Activated CD8-positive, alpha-beta memory T cell treated with anti-CD3 and anti-CD28 coated beads for 1 hour (primary cell): ENCODE measurements at places on chromosomes 4 and X.

- DNase-seq, result no peak
These were observed 120.4 kb upstream of the STX18 start for GRCh38 chr4:4662230-4662629.

GRCh38 chr4:44978020-44978419 is 251.7 kb upstream of the GNPDA2 start:
- no peak for DNase-seq

- DNase-seq, result no peak
These were observed 529.1 kb upstream of the INTU start for GRCh38 chr4:127103681-127104115.

DNA sequence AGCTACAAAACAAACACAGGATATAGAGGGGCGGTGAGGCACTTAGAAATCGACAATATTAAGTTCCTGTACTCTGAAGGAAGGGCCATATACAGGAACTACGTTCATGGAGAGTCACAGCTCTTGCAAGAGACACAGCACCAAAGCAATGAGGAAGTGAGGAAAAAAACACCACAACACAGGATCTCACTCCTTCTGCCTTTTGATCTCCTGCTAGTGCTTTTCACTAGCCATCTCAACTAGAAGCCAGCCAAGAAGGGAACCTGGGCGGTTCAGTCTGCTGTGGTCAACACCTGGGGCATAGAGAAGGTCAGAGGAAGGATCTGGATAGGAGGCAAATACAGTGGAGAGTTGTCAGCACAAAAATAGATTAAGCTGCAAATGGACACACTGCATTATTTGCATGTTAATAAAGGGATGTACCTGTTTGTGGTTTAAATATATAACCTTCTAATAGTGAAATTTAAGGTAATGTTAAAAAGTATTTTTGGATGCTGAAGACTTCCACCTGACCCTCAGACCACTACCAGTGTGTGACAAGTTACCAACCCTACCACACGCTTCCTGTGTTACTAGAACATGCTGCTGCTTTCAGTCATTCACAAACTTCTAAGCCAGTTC is 104.6 kb downstream of the DTHD1 start:
- no peak for DNase-seq

- DNase-seq, result no peak
These were observed 1191.0 kb upstream of the AGA start for GRCh38 chr4:178633263-178633662.

DNA sequence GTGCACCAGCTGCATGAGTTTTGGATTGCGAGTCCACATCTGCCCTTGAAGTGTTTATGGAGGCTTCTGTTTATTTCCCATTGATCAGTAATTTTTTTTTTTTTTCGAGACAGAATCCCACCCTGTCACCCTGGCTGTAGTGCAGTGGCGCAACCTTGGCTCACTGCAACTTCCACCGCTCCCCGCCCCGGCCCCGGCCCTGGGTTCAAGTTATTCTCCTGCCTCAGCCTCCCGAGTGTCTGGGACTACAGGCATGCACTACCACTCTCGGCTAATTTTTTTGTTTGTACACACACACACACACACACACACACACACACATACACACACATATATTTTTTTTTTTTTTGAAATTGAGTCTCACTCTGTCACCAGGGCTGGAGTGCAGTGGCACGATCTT is 46.1 kb downstream of the SMAD1 start:
- no peak for DNase-seq

DNA sequence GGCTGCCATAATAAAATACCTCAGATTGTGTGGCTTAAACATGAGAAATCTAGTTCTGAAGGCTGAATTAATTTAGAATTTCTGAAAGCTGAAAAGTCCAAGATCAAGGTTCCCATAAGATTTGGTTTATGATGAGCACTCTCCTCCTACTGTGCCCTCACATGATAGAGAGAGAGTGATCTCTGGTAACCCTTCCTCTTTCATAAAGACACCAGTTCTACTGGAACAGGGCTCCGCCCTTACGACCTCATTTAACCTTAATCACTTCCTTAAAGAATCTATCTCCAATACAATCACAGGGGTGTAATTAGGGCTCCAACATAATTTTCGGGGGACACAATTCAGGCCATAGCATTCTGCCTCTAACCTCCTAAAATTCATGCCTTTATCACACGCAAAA is 194.0 kb upstream of the MAB21L2 start:
- no peak for DNase-seq

GRCh38 chrX:57121816-57122215 is 468 bp upstream of the SPIN2B start:
- no peak for DNase-seq

- DNase-seq, result no peak
These were observed 8.1 kb downstream of the MBNL3 start for GRCh38 chrX:132480581-132481203.

GRCh38 chr4:130288576-130288975 is 1192.6 kb downstream of the C4orf33 start:
- no peak for DNase-seq

- DNase-seq, result peak; percentile 10
These were observed 10.9 kb downstream of the DCK start for GRCh38 chr4:71004281-71004851.

DNA sequence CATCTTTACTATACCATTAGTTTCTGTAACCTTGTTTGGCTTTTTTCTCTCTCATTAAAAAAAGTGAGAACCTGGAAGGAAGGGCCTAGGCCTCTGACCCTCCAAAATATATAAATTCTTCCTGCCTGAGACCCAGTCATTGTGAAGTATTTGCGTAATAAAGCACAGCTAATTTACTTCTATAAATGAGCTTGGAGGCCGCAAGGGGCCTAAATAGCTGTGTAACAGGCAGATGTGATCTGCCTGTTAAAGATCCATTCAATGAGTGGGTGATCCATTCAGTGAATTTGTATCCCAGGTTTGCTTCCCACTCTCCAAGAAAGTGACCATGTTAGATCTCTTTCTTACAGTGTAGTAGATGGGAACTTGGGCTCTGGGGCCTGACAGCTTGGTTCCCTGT is 595 bp upstream of the PYURF start:
- no peak for DNase-seq

DNA sequence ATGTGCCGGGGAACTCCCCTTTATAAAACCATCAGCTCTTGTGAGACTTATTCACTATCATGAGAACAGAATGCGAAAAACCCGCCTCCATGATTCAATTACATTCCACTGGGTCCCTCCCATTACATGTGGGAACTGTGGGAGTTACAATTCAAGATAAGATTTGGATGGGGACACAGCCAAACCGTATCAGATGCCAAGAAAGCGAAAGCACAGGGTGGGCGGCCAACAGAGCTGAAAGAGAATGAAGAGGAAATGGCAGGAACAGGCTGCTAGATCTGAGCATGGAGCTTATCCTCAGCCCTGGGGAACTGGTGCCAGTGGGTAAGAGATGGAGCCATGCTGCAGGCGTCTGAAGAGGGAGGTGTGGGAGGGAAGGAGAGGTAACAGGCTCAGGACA is 117.7 kb upstream of the PNPLA4 start:
- no peak for DNase-seq

DNA sequence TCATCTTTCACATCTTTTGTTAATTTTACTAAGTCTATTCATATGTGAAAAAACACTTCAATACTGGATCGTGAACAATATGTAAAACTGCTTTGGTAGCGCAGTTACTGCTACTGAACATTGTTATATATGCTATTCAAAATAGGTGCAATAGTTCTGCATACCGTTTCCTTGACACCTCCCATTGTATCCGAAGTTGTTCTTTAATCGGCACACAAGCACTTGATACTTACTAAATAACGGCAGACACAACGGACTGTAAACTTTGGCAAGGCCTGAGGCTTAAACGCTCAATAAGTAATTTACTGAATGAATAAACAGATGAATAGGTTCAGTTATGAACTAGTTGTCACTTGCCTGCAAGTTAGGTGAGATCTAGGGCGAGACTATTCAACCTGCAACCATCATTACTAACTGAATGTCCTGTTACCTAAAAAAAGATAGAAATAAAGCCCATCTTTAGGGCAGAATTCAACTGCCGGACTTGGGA is 620 bp downstream of the ANAPC10 start:
- DNase-seq, result no peak
